ENCODE measurements at places on chromosomes 1 and 21. TPM values are rescaled to one million over a fixed set of nuclear protein-coding genes. Genes with fewer than 3 reads are reported as not detected.
A peak's percentile ranks its signal among the peaks of the same experiment; 100 is the strongest.

GRCh38 chr1:48048064-48048463 lies 50.9 kb upstream of the TRABD2B start:
- peaks cover 2% of the 10 kb centered on the region for H3K27me3 ChIP-seq
- no peaks in the 10 kb centered on the region for H3K36me3 ChIP-seq
- no peak overlapping the region for H3K27ac ChIP-seq
- H3K4me1 ChIP-seq, result peaks cover 56% of the 10 kb centered on the region
- no peak overlapping the region for H3K4me3 ChIP-seq
- DNase-seq, result no peak

DNA sequence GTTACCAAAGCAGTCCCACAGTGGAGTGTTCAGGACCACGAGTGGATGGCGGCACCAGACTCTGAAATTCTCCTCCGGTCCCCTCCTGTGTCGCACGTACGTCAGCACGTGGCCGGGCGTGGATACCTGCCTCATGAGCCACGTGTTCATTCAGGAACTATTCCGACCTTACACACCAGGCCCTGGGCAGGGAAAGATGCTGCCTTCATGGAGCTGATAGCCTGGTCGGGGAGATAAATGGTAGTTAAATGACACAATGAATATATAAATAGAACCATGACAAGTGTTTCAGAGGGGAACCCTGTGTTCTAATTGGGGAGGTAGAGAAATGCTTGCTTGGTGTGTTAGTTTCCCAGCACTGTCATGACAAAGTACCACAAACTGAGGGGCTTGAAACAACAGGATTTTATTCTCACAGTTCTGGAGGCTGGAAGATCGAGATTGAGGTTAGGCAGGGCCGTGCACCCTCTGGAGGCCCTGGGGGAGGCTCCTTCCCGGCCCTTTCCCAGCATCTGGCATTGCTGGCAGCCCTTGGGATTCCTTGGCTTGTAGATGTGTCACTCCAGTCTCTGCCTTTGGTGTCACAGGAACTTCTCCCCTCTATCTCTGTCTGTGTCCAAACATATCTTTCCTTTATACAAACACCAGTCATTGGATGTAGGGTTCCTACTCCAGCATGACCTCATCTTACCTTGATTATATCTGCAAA lies 28.9 kb upstream of the GPR137B start:
- no peak for DNase-seq
- peaks cover 6% of the 10 kb centered on the region for H3K27me3 ChIP-seq
- no peaks in the 10 kb centered on the region for H3K36me3 ChIP-seq
- H3K4me1 ChIP-seq, result peaks cover 1% of the 10 kb centered on the region
- no peak overlapping the region for H3K4me3 ChIP-seq

DNA sequence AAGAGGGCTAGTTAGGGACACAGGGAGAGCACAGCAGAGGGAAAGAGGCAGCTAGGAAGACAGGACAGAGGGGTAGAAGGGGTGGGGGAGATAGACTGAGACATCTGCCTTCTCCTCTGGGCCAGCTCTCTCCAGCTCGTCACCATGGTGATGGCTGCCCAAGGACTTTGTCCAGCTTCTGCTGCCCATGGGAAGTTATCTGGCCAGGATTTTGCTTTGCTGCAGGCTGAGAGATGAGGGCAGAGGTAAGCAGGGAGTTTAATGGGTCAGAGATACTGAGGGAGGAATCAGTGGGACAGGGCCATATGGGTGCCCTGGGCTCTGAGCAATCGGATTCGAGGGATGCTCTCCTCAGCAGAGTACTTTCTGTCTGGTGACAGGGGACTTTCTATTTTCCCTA lies 34.5 kb upstream of the GPR37L1 start:
- H3K36me3 ChIP-seq, result no peaks in the 10 kb centered on the region
- H3K27ac ChIP-seq, result peak overlapping the region; percentile 50
- H3K4me3 ChIP-seq, result no peak overlapping the region
- peaks cover 33% of the 10 kb centered on the region for H3K4me1 ChIP-seq
- no peaks in the 10 kb centered on the region for H3K27me3 ChIP-seq

DNA sequence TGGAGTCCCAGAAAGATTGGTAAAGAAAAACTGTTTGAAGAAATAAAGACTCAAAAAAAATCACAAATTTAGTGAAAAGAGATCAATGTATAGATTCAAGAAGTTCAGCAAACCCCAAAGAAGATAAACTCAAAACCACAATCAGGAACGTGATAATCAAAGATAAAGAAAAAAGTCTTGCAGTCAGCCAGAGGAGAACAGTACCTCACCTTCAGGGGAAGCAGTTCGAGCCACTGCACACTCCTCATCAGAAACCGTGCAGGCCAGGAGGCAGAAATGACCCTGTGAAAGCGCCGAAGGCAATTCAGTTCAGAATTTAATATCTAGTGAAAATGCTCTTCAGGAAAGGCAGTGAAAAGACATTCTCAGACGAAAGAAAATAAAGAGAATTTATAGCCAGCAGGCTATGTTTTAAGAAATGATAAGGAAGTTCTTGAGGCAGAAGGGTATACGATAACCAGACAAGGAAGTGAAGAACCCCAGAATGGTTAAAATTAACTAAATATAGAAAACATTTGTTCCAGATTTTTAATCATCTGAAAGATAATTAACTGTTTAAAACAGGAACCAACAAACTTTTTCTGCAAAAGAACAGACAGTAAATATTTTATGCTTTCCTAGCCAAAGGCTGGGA lies 13.5 kb upstream of the SUMO3 start:
- H3K27me3 ChIP-seq, result peaks cover 12% of the 10 kb centered on the region
- H3K4me3 ChIP-seq, result no peak overlapping the region
- H3K27ac ChIP-seq, result no peak overlapping the region
- no peak for DNase-seq

DNA sequence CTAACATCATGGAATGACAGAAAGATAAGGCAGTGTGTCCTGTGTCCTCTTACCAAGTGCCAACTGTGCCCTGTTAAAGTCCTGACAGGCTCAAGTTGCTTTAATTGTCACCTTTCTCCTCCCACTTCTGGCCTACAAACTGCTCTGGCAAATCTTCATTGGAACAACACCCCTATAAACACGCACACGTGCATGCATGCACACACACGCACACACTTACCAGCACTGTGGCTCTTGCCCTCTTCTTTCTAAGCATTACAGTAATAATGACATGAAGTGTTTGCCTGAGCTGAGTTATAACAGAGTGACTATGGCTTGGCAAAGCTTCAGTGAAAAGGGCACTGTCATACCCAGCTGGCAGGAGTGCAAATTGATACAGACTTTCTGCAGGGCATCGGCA lies 82.3 kb upstream of the SYT6 start:
- DNase-seq, result no peak
- H3K36me3 ChIP-seq, result peaks cover 1% of the 10 kb centered on the region
- no peaks in the 10 kb centered on the region for H3K4me1 ChIP-seq
- H3K4me3 ChIP-seq, result no peak overlapping the region
- H3K27ac ChIP-seq, result no peak overlapping the region

- H3K27me3 ChIP-seq, result no peaks in the 10 kb centered on the region
- H3K4me3 ChIP-seq, result peak overlapping the region; percentile 24
- H3K4me1 ChIP-seq, result peaks cover 33% of the 10 kb centered on the region
- peak overlapping the region; percentile 97 for H3K27ac ChIP-seq
Observed at GRCh38 chr1:64006276-64007051, 197.0 kb upstream of the UBE2U start.

DNA sequence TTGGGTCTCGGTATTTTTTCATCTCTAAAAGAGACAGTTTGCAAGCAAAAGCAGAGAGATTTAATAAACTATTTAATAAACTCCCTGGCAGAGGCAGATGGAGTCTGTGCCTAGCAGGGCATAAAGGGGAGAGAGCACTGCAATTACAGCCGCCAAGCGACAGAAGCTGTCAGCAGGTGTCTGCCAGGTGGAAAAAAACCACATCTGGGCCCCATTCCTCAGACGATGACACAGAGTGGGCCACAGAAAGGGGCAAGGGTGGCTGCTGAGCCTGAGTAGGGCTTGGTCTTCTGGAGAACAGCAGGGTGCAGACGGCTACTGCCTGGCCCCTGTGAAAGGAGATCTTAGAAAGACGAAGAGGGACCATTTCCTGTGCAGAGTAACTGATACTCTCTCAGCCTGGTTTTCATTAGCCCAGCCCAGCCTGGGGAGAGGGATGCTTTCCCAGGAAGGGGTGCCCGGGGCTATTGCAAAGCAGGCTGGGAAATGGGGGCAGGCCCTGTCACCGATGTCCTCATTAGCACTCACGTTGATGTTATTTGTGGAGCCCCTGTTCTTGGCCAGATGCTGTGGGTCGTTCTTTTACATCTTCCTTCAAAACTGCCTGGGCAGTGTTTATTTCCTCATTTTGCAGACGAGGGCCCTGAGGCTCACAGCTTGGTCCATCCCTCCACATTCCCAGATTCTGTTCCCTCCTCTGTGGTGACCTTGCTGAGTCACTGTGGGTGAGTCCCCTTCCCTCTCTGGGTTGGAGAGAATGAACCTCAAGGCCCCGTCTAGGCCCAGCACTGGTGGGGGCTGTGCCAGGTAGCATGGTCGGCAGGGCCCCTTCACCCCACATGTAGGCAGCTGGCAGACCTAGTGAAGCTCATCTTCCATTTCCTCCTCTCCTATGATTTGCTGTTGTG lies 472.7 kb downstream of the PTPRU start:
- H3K36me3 ChIP-seq, result no peaks in the 10 kb centered on the region
- DNase-seq, result no peak
- H3K27me3 ChIP-seq, result peaks cover 19% of the 10 kb centered on the region
- H3K4me3 ChIP-seq, result no peak overlapping the region
- peaks cover 2% of the 10 kb centered on the region for H3K4me1 ChIP-seq

DNA sequence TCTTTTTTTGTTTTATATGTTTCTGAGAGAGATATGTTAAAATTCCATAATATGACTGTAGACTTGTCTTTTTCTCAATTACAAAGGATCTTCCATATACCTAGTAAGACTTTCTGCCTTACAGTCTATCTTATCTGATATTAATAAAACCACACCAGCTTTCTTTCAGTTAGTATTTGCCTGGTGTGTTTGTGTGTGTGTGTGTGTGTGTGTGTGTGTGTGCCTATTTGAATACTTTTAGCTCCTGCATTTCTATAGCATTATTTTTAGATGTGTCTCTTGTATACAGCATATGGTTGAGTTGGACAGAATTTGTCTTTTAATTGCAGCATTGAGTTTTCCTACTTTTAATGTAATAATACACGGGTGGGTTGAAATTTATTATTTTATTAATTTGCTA lies 27.5 kb downstream of the ST6GALNAC3 start:
- H3K27ac ChIP-seq, result no peak overlapping the region
- no peaks in the 10 kb centered on the region for H3K36me3 ChIP-seq

GRCh38 chr1:1144122-1144842 lies 28.4 kb upstream of the C1orf159 start:
- DNase-seq, result no peak
- H3K36me3 ChIP-seq, result no peaks in the 10 kb centered on the region

DNA sequence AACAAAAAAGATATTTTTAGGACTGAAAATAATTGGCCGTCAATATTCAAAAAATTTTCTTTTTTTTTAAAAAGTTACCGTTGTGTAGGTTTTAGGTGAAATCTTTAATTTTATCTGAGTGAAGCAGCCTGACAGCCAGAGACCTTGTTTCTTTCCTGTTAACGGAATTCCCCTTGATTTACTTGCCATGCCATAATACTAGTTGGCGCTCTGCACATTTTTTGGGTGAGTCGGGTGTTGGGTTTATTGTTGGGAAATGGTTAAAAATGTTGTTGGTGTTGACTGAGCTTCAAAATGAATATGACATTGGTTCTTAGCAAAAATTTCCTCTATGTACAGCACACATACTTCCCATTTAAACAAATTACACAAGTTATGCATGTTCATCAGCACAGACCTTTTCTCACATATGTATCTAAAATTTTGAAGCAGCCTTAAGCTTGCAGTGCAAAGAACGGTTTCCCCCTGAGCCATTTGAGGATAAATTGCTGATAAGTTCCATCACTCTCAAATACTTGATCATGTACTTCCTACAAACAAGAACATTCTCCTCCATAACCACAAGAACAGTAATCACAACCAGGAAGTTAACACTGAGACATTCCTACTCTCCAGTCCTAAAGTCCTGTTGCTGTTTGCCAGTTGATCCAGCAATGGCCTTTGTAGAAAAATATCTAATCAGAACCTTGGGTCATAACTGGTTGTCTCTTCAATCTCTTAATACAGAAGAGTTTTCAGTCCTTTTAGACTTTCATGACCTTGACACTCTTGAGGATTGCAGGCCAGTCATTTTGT lies 34.2 kb downstream of the CAMTA1 start:
- no peaks in the 10 kb centered on the region for H3K27me3 ChIP-seq
- peaks cover 23% of the 10 kb centered on the region for H3K4me1 ChIP-seq
- H3K27ac ChIP-seq, result no peak overlapping the region
- no peak overlapping the region for H3K4me3 ChIP-seq

GRCh38 chr21:16587681-16588375 lies 858.0 kb downstream of the USP25 start:
- no peaks in the 10 kb centered on the region for H3K4me1 ChIP-seq
- H3K4me3 ChIP-seq, result no peak overlapping the region
- H3K36me3 ChIP-seq, result no peaks in the 10 kb centered on the region

GRCh38 chr1:175530622-175531375 lies 212.6 kb downstream of the TNR start:
- H3K4me3 ChIP-seq, result no peak overlapping the region
- H3K27me3 ChIP-seq, result peaks cover 6% of the 10 kb centered on the region
- DNase-seq, result no peak
- no peaks in the 10 kb centered on the region for H3K36me3 ChIP-seq
- H3K4me1 ChIP-seq, result peaks cover 3% of the 10 kb centered on the region
- no peak overlapping the region for H3K27ac ChIP-seq

GRCh38 chr1:34712007-34712688 lies 42.7 kb upstream of the GJB5 start:
- DNase-seq, result no peak
- H3K27me3 ChIP-seq, result peaks cover 26% of the 10 kb centered on the region
- H3K4me3 ChIP-seq, result no peak overlapping the region
- H3K4me1 ChIP-seq, result no peaks in the 10 kb centered on the region

GRCh38 chr1:5994713-5995621 lies 2.7 kb upstream of the NPHP4 start:
- no peak overlapping the region for H3K4me3 ChIP-seq
- H3K27me3 ChIP-seq, result peaks cover 24% of the 10 kb centered on the region
- H3K4me1 ChIP-seq, result peaks cover 6% of the 10 kb centered on the region
- no peak overlapping the region for H3K27ac ChIP-seq

GRCh38 chr1:6861075-6861724 lies 75.9 kb downstream of the CAMTA1 start:
- DNase-seq, result no peak
- no peak overlapping the region for H3K27ac ChIP-seq
- H3K27me3 ChIP-seq, result no peaks in the 10 kb centered on the region
- H3K4me1 ChIP-seq, result peaks cover 18% of the 10 kb centered on the region
- H3K36me3 ChIP-seq, result peaks cover 20% of the 10 kb centered on the region
- H3K4me3 ChIP-seq, result no peak overlapping the region

EGLN1 gene
- 19.9 TPM for total RNA-seq

KCNE1 gene
- 0.53 TPM for total RNA-seq

CACNA1E gene
- total RNA-seq, result 0.93 TPM

EPHA8 gene
- 0.24 TPM for total RNA-seq

NBPF6 gene
- not detected for total RNA-seq

CSF3R gene
- 5.5 TPM for total RNA-seq
